Chondrocyte (in vitro differentiated cells): ENCODE measurements at places on chromosomes 4 and X. TPM values are rescaled to one million over a fixed set of nuclear protein-coding genes. Genes with fewer than 3 reads are reported as not detected.

DNA sequence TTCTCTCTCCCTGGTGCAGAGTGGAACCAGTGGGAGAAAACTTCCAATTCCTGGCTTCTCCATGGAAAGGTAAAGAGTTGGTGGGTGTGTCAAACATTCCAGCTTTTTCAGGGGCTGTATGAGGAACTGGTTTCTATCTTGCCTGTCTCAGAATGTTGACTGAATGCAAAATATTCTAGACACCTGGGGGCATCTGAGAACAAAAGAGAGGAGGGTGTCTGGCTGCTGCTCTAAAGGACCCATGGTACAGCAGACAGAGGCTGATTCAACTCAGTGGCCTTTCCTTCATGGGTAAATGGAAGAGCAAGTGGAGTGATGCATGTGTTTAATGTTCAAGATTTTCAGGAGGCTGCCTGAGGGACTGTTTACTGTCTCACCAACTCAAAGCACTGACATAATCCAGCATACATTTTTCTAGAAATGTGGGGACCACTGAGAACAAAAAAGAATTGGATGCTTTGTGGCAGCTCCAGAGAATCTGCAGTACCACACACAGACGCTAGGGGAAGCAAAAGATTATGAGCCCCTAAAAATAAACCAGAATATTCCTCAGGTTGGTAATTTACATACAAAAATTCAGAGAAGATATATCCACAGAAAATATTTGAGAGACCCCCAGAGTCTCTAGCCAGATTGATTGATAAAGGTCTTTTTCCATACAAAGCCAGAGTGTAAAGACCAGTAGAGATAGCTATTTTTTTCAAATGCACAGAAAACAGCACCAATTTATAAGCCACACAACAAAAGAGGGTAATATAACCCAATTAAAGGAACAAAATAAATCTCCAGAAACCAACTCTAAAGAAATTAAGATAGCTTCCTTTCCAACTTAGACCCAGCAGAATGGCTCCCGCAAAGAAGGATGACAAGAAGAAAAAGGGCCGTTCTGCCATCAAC is 48.0 kb upstream of the STARD8 start:
- no peak for DNase-seq

DNA sequence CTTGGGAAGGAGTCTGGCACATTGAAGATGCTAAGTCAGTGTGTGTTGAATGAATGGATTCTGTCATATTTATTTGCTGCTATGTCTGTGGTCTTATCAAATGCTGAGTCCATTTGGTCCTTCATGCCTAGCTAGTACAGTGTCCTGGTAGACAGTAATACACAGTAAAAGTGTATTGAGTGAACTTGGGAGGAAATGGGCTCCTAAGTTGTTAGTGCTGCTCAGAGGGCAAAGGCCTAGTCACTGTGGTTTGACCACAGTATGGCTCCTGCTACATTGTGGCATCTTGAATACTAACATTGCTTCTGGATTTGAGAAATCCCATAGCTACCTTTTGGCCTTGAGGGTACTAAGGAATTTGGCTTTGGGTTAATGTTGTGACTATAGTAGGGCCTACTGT is 33.9 kb downstream of the MTM1 start:
- DNase-seq: no peak

DNA sequence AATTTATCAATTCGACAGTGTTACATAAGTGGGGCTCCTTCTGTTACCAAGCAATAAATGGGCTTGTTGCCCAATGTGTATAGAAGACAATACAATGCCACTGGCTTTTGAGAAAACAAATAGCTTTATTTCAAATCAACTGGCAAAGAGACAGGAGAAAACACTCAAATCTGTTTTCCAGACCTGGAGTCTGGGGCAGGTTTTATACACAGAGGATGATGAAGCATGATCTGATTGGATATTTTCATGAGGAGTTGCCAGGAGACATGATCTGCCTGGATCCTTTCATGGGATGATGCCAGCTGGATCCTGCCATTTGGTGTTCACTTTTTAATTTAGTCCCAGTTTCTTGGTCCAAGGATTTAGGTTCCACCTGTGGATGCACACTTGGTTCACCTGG is 287.9 kb downstream of the CXXC4 start:
- DNase-seq: no peak

DNA sequence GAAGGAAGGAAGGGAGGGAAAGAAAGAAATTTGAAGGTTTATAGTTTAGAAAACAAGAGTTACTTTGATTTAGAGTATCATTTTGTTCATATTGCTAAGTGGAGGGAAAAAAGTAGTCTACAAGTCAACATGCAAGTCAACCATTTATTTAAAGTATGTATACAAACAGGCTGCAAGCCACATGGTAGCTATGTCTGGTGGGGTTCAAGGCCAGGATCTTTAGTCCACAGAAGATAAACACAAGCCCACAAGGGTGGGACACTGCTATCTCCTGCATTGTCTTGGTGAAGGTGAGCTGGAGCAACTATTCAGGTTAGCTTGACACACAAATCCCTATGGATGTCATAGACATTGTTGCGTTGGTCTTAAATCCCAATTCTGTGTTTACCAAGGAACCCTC is 71.4 kb downstream of the ABCG2 start:
- DNase-seq: no peak

DNA sequence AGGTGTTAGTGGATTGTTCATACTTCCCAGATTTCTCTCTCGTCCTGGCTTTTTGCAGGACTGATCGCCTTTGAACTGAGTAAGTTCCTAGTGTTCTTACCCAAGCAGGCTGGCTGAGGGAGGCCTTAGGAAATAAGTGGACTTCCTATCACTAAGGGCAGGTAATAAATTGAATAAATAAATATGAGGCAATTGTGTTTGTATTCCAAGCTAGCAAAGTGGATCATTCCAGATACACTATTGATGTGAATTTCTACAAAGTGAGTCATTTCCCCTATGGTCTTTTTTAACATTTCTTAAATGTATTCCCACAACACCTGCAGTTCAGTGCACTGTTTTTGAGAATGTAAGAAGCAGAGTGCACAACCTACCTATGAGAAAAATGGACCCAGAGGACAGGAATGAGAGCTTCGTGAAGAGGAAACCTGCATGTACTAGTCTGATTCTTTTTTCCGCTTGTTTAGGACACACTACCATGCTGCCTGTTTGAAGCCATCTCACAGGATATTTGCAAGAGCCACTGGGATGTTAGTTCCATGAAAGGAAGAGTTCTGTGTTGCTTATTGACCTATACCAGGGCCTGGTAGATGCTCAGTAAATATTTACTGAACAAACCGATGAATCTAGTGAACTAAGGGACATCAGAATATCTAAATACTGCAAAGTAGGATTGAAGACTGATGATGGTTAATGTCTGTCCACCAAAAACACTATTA is 29.0 kb upstream of the SMAD1 start:
- DNase-seq: no peak

DNA sequence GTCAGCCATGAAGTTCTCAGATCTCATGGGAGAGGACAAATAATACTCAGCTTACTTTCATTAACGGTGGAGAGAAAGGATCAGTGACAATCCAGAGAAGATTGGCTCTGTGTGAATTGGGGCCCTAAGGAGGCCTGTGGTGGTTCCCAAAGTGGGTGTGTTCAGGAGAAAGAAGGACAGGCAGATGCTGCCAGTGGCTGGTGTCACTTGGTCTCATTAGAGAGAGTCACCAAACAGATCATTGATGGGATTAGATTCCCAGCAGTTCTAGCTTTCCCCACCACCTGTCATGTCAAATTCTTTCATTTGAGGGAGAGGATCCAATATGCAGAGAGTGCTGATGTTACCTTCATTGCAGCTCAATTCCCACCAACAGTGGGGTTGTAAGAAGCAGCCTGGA is 8.0 kb downstream of the SMPX start:
- no peak for DNase-seq

- DNase-seq: no peak
Measured at GRCh38 chr4:6878451-6879059, 31.1 kb upstream of the TBC1D14 start.

BRS3 gene
- not detected in 3 replicates for total RNA-seq

GAK gene
- 61.4 to 85.7 TPM (median 69.2 TPM) in 3 replicates for total RNA-seq

ERVMER34-1 gene
- 1.4 to 1.7 TPM (median 1.5 TPM) in 3 replicates for total RNA-seq

HSFX3 gene
- not detected in 3 replicates for total RNA-seq

STPG2 gene
- 0.12 to 0.77 TPM in 2 of 3 replicates, not detected in the other for total RNA-seq

RAB39B gene
- total RNA-seq: 2.0 to 3.1 TPM (median 3.1 TPM) in 3 replicates
